NCI-H2081 treated with DMSO at 0.1 percent for 48 hours (cell line): ENCODE measurements at places on chromosomes 11 and 22.

- no peak for DNase-seq
Observed at GRCh38 chr11:127307700-127308099, 307.1 kb upstream of the KIRREL3 start.

DNA sequence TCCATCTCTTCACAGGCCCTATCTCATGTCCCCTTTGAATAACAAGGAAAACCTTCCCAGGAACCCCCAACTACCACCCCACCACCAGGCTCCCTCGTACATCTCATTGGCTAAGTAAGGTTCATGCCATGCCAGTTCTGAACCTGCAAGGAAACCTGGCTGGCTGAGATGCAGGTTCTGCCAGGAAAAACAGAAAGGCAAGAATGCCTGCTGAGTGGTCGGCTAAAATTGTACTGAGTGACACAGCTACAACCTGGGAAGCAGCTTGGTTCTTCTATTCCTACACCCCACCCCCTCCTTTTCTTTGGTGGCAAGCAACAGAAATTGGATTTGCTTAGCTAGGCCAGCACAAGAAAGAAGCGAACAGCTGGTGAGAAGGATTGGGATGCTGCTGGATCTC lies 36.1 kb upstream of the TSPAN18 start:
- no peak for DNase-seq

GRCh38 chr11:43942662-43943371 lies 380 bp downstream of the C11orf96 start:
- no peak for DNase-seq

GRCh38 chr11:64604458-64605243 lies 13.6 kb downstream of the SLC22A12 start:
- no peak for DNase-seq
